ENCODE measurements at places on chromosomes 5 and 9.
A peak's percentile ranks its signal among the peaks of the same experiment; 100 is the strongest.

DNA sequence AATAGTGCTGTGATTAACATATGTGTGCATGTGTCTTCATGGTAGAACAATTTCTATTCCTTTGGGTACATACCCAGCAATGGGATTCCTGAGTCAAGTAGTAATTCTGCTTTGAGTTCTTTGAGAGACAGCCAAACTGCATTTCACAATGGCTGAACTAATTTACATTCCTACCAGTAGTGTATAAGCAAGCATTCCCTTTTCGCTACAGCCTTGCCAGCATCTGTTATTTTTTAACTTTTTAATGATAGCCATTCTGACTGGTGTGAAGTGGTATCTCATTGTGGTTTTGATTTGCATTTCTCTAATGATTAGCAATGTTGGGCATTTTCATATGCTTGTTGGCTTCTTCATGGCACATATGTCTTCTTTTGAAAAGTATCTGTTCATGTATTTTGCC lies 308.5 kb downstream of the ARRDC3 start:
- no peak for DNase-seq

- DNase-seq = no peak
Observed at GRCh38 chr9:28624771-28625170, 1051.5 kb upstream of the C9orf72 start.

DNA sequence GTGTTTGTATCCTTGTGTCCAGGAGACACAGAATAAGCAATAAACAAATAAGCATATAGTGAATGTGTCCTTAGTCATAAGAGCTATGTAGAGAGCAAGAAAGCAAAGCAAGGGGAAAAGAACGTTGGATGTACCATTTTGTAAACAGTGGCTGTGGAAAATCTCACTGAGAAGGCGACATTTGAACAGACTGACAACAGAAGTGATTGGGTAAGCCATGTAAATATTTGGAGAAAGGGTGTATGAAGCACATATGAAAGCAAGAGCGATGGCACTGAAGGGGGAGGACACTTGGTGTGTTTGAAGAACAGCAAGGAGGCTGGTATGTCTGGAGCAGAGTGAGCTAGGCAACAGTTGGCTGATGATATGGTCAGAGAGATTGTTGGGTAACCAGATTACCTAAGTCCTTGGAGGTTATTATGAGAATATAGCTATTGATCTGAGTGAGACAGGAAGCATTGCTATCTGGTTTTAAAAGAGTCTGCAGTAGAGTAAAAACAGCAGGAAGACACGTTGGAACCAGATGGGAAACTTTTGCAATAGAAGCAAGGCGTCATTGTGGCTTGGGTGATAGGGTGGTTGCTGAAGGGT lies 115.5 kb upstream of the IL7R start:
- DNase-seq = no peak

GRCh38 chr9:94096819-94097577 lies 12.7 kb downstream of the PTPDC1 start:
- no peak for DNase-seq

DNA sequence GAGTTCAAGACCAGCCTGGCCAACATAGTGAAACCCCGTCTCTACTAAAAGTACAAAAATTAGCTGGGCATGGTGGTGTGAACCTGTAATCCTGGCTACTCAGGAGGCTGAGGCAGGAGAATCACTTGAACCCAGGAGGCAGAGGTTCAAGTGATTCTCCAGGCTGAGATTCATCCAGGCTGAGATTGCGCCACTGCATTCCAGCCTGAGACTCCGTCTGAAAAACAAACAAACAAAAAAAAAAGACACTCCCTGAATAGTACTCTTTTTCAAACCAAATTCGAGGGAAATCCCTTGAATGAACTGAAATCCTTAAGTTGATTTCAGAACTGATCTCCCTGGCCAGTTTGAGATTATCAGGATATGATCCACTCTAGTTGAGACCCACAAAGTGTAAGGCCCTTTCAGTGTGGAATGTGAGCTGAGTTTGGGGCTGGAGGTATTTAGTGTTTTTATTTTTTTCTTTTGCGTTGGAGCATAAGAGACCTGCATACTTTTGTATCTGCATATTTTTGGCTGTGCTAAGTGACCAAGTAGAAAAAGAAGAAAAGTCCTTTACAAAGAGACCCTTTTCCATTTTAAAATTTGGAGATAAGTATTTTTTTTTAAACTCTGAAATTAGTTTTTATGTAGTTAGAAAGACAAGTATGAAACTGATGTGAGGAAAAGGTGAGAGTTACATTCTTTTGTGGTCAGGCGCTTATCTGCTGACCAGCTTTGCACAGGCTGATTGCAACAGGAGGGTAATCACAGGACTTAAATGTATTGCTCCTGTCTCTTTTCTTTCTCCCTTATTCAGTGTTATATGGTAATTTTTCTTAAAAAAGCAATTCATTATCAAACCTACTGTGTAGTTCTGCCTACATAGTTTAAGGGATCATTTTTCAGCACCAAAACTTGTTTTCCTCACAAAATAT lies 42.9 kb downstream of the TMEFF1 start:
- DNase-seq = no peak

GRCh38 chr5:61455179-61456006 lies 123.3 kb downstream of the ZSWIM6 start:
- no peak for DNase-seq

- DNase-seq = no peak
Observed at GRCh38 chr9:81782313-81782995, 93.1 kb upstream of the TLE1 start.

DNA sequence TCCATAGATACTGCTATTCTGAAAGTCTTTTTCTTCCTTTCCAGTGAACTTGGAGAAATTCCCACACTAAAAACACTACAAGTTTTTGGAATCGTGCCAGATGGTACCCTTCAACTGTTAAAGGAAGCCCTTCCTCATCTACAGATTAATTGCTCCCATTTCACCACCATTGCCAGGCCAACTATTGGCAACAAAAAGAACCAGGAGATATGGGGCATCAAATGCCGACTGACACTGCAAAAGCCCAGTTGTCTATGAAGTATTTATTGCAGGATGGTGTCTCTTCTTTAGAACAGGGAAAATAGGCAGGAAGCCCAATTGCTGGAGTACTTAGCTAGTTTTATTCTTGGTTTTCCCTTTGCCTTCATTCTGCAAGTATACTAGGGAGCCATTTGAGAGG lies 29.9 kb downstream of the SKP2 start:
- no peak for DNase-seq

DNA sequence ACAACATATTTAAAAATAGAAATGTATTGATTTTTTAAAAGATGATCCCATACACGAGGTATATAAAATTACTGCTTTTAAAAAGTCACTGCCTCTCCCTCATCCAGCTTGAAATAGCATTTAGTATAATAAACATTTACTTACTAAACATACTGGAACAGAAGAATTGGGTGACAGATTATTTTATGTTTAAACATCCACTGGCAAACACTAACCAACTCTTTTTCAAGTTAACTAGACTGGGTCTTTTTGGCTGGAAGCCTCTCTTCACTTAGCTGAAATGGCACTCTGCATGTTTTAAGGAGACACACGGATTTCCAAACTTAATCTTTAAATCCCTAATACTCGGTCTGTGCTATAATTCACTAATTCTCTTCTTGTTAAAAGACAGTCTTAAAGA lies 19.0 kb downstream of the CTXN3 start:
- no peak for DNase-seq

GRCh38 chr9:112097712-112098688 lies 77.1 kb downstream of the SUSD1 start:
- DNase-seq = peak; percentile 29

GRCh38 chr9:26341545-26341944 lies 551.1 kb downstream of the CAAP1 start:
- DNase-seq = no peak

GRCh38 chr5:146902471-146902870 lies 23.9 kb upstream of the PPP2R2B start:
- DNase-seq = no peak

DNA sequence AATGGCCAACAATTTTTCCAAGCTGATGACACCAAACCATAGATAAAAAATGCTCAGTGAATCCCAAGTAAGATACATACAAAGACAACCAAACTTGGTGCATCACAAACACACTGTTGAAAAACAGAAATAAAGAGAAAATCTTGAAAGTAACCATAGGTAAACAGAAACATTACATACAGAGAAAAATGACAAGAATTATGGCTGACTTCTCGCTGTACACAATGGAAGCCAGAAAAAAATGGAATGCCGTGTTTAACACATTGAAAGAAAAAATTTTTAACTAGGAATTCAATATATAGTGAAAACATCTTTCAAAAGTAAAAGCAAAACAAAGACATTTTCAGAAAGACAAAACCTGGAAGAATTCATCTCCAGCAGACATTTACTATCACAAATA lies 20.6 kb downstream of the DAP start:
- no peak for DNase-seq

GRCh38 chr9:26656003-26656870 lies 236.4 kb downstream of the CAAP1 start:
- no peak for DNase-seq

GRCh38 chr9:76559286-76559685 lies 100.3 kb downstream of the GCNT1 start:
- no peak for DNase-seq

- DNase-seq = no peak
Observed at GRCh38 chr5:135851186-135851914, 16.9 kb downstream of the SLC25A48 start.

- no peak for DNase-seq
Observed at GRCh38 chr9:99262949-99263418, 40.9 kb downstream of the SEC61B start.

GRCh38 chr9:38357350-38358114 lies 35.0 kb upstream of the ALDH1B1 start:
- DNase-seq = no peak

DNA sequence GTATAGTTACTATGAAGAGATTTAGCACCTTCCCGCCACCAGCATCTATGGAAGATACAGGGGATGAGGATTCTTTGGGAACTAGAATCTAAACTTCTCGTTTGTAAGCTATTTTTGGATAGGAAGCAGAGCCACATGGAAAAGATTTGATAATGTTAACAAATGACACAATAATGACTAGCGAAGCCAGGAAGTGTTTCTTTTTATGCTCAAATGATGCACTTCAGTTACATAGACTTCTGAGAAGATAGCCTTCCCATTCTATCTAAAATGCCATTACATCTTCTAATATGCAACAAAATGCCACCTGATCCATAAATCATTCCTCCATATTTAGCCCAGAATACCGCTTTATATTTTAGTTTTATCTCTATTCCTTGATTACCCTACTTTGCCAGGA lies 17.0 kb upstream of the TNC start:
- no peak for DNase-seq

DNA sequence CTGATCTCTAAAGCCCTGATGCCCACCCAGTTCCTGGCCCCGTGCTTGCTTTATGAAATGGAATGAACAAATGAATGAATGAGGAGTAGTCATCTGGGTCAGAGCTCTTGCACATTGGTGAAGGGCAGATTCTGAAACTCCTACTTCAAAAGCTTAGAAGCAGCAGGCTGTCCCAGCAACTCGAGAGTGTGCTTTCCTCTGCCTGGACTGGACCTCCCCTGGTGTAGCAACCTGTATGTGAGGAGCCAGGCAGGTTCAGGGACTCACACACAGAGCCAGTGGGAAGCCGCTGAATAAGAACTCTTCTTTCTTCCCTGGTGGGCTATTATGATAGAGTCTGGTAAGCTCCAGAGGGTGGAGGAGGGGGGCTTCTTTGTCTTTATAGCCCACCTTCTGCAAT lies 396.4 kb downstream of the CDK5RAP2 start:
- no peak for DNase-seq

GRCh38 chr9:85276741-85277140 lies 465.0 kb downstream of the AGTPBP1 start:
- DNase-seq = no peak

DNA sequence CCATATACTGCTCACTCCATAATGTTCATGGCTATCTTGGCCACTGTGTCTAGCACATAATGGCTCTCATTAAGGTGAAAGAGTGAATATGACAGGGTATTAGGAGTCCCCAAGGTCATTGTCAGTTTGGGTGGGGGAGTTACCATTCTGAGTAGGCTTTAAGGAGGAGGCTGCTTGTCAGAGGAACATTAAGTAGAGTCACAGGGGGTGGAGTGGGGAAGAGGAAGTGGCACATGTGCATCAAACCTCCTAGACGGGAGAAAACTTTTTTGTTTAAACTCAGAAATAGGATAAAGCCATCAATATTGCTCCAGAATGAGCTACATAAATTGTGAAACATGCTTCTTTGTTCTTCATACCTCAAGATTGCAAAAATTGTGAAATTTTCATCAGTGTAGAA lies 45.5 kb downstream of the DAB2IP start:
- no peak for DNase-seq

DNA sequence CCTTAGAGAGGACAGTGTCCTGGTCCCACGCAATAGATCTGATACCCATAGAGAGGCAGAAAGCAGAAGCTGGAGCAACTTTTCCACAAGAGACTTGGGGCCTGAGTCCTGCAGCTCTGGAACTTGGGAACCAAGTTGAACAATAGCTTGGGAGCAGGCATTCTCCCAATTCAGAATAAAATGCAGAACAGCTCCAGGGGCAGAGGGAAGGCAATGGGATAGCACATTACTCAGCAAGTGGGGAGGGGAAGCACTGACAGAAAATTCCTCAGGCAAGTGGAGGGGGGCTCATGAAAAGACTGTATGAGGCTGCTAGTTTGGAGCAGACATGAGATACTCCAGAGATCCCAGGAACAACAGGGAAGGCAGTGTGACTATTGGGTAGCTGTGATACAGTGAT lies 513.6 kb downstream of the HINT1 start:
- DNase-seq = no peak

DNA sequence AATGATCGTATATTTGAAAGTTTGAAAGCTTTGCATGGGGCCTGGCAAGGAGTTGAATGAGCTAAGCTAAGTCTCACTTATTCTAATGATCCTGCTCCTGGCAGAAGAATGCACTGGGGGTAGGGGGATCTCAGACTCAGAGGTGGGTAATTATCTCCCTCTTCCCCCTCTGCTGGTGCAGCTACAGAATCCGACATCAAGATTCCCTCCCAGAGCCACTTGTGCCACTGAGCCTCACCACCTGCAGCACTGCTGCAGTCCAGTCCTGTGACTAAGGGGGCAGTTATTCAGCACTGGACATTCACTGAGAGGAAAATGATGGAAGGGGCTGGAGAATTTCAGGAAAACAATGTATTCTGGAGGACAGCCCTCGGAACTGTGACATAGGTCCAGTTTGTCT lies 205.8 kb downstream of the DEPDC1B start:
- DNase-seq = no peak

GRCh38 chr9:28032268-28032590 lies 458.9 kb upstream of the C9orf72 start:
- no peak for DNase-seq

DNA sequence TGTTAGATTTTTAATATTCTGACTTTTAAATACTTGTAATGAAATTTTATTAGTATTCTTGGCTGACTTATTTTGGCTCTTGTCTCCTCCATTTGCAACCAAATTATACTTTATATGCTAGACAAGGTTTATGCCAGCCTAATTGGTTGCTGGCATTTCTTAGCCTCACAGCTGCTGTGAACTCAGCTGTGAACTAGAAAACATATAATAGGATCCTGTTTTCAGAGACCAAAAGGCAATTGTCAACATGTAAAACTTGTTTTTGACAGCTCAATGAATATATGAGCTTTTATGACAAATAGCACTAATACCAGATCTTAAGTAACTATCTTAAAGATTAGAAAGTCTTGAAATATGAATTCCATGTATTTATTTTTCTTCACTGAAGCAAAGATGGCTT lies 25.9 kb downstream of the KIF2A start:
- DNase-seq = no peak

GRCh38 chr9:3875361-3876132 lies 349.7 kb upstream of the RFX3 start:
- DNase-seq = no peak
